ENCODE measurements at places on chromosomes 7 and 10. TPM values are rescaled to one million over a fixed set of nuclear protein-coding genes. Genes with fewer than 3 reads are reported as not detected.

AHR gene
- 9.2 TPM for polyA plus RNA-seq

GPR26 gene
- not detected for polyA plus RNA-seq

CUL2 gene
- polyA plus RNA-seq, result 12.7 TPM

C10orf53 gene
- not detected for polyA plus RNA-seq

CHAT gene
- polyA plus RNA-seq, result not detected

KMT2E gene
- 26.4 TPM for polyA plus RNA-seq

HOGA1 gene
- polyA plus RNA-seq, result 1.2 TPM

SH2D4B gene
- 0.06 TPM for polyA plus RNA-seq
